ENCODE measurements at places on chromosomes 13 and 19.

DNA sequence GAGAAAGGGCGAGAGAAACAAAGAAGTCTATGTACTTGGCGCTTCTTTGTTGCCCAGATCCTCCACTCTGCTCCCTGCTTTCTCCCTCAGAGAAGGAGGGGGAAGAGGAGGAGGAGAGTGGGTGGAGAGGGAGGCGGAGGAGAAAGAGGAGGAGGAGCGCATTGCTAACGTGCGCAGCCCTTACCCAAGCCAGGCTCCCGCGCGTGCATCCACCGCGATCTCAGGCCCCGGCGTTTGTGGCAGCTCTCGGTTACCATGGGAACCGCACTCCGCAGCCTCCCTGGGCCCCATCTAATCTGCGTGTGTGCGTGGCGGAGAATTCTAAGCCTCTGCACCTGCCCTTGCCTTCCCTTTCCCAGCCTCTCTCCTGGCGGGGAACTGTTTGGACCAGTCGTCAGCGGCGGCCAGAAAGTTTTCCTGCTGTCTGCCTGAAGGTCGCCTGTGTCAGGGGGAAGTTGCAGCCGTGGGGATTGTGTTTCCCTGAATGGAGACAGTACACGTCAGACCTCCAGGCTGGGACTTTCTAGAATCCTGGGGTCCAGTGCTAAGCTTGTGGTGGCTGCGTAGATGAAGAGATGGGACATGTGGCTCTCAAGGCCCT, at the start of gene ERICH6B:
ERICH6B (minus strand) TSS at position 239 of the 601 bp plus-strand sequence. CDS start 18,734 bp downstream, outside the sequence.
- peak; percentile 92 for DNase-seq

DNA sequence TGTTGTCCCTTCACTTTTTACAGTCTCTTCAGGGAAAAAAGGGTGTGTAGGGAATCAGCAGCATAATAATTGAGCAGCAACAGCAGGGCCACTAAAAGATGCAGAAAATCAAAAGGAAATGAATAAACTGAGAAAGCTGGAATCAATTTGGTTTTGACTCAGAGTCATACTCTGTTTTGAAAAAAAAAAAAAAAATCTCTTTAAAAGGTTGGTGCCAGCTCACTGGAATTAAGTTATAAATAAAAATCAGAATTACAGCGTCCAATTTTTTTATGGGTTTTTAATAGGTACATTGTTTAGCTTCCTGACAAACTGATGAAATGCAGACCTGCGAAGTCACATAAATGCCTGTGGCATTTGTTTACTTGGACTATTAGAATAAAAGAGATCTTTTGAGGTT, 231.9 kb downstream of the COG6 start:
- DNase-seq, result no peak

- DNase-seq, result no peak
These were observed 146.9 kb upstream of the SOX21 start for GRCh38 chr13:94859278-94859691.

DNA sequence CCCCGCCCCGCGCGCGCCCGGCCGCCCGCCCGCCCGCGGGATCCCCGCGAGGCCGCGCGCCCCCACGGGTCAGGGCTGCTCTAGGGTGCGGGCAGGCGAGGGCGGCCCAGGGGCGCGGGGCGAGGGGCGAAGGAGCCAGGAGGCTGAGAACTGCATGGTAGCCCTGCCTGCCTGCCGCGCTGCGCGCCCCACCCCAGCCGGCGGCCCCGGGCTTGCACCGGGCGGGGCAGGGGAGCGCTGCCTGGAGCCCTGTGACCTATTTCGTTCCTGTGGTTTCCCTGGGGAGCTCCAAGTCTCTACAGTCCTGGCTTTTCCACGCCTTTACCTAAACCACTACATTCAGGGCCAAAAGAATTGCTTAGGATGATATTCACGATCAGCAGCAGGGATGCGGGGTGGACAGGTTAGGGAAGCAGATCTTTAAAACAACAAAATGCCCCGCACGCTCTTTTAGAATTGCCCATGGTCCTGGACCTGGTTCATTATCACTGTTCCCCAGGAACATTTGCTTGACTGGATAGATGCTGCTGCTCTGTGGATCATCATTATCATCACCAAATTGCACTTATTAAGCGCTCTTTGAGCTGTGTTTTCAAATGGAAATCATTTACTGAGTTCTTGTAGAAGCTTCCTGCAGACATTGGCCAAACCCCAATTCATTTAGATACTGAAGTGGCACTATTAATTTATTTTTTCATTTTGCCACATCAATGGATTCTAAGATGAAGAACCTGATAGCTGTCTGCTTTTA, 421 bp upstream of the GPR12 start:
- DNase-seq, result no peak

DNA sequence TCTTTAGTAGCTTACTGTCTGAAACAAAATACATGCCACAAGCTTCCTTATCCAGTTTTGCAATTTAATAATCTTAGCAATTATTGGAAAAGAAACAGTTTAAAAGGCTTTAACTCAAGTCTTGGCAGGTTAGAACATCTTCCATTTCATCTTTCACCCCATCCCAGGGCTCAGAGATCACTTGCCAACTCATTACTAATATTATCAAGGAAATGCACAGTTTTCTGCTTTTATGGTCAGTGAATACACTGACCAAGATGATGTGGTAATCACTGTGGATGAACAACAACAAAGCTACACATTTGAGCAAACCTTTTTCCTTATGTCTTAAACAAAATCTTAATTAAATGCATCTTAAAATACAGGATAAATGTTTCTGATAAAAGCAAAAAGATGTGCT, 48.0 kb upstream of the ITM2B start:
- no peak for DNase-seq

DNA sequence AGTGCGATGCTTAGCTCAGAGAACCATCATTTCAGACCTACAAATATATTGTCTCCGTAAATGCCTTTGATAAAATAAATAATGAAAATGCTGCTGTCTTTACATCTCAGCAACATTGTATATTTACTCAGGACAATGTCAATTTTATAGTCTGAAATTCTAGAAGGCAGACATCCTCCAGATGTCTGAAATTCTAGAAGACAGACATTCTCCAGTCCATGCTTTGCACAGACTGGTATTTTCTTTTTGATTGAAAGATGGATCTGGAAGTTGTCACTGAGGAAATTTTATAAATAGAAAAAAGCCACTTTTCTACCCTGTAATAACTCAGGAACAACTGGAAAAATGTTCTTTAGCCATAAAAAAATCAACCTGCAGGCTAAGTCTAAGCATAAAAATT, 2293.3 kb downstream of the PCDH9 start:
- DNase-seq, result no peak

DNA sequence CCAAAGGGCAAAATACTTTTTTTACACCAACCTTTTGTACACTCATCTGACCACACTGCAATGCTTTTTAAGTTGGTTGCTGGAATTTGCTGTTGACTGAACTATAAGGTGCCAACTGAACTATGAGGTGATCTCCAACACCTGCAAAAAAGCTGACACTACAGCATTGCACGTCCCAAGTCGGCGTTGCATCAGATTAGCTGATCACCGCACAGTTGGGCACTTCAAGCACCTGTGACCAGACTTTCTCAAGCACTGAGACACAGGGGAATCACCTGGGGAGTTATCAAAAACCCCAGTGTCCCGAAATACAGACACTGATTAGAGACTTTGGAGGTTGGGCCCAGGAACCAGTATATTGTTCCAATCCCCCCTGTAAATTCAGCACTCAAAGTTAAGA, 1.1 kb downstream of the NLRP11 start:
- no peak for DNase-seq

- no peak for DNase-seq
These were observed 158.4 kb downstream of the MTUS2 start for GRCh38 chr13:28978574-28978973.

GRCh38 chr13:73365252-73365651, 306.4 kb downstream of the KLF5 start:
- DNase-seq, result peak; percentile 74

DNA sequence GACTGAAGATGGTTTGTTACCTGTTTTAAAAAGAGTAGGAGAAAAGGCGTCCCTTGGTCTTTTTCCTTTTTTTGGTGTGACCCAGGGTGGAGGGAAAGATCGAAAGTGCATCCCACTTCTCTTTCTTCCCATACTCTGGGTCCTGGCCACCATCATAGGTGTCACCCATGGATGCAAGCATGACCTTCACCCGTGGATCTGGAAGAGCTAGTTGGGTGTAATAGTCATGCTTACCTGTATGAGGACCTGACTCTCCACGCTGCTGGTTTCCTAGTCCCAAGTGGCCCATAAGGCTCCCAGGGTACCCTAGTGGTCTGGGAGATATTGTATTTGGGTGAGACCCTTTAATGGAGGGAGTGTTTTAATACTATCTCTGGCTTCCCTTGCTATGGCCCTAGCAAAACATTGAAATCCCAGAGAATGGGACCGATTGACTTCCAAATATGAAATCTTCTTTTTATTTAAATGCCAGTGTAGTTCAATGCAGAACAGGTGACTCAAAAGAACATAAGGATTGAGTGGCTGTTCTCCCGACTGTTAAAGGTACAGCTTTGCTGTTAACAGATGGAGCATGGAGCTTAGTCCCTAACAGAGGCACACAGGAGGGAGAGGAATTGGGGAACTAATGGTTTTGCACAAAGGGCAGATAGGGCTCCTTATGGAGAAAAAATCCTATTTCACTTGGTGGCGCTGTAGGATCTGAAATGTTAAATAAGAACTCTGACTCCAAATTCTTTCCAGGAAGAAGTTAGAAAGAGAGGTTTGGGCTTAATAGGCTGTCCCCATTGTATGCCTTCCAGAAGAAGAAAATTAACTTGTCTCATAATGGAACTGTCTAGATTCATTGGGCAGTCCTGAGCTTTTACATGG, 7.0 kb upstream of the ZNF550 start:
- DNase-seq, result peak; percentile 11

DNA sequence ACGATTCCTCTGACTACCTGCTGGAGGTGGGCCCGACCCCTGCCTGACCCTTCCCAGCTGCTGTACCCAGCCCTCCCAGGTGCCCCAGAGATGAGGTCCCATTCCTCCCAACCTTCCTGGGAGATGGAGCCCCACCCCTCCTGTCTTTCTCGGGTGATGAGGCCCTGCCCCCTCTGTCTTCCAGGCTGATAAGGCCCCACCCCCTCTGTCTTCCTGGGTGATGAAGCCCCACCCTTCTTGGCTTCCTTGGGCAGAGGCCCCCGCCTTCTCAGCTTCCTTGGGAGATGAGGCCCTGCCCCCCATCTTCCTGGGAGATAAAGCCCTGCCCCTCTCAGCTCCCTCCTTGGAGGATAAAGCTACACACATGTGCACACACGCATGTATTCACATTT, 47.9 kb downstream of the CERS4 start:
- peak; percentile 35 for DNase-seq

GRCh38 chr13:111912991-111913760, 153.8 kb upstream of the SOX1 start:
- no peak for DNase-seq

DNA sequence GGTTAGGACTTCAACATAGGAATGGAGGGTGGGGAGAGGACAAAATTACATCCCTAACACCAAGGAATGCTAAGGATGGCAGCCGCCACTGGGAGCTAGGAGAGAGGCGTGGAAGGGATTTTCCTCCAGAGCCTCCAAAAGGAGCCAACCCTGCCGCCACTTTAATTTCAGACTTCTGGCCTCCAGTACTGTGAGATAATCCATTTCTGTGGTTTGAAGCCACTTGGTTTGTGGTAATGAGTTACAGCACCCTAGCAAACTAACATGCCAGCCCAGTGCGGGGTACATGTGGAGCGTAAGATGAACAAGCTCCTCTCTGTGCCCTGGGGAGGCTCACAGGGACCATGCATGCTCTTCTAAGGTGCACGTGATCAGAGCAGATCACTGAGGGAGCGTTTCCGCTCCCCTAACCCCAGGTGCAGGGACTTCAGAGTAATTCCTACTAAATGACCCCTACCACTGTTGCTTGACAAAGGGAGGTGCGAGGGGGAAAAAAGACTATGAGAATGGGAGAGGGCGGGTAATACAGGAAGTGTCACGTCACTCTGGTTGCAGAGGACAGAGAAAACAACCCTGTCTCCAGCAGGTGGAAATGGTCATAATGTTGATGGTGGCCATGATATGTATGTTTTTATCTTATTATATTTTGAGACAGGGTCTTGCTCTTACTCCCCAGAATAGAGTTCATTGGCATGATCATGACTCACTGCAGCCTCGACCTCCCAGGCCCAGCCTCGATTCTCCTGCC, 12.0 kb downstream of the FPR1 start:
- DNase-seq, result no peak

- DNase-seq, result no peak
These were observed 194.0 kb upstream of the NBEA start for GRCh38 chr13:34748073-34748472.

Measured in NCI-H82 (cell line).